ENCODE measurements at places on chromosomes 7 and 10.

DNA sequence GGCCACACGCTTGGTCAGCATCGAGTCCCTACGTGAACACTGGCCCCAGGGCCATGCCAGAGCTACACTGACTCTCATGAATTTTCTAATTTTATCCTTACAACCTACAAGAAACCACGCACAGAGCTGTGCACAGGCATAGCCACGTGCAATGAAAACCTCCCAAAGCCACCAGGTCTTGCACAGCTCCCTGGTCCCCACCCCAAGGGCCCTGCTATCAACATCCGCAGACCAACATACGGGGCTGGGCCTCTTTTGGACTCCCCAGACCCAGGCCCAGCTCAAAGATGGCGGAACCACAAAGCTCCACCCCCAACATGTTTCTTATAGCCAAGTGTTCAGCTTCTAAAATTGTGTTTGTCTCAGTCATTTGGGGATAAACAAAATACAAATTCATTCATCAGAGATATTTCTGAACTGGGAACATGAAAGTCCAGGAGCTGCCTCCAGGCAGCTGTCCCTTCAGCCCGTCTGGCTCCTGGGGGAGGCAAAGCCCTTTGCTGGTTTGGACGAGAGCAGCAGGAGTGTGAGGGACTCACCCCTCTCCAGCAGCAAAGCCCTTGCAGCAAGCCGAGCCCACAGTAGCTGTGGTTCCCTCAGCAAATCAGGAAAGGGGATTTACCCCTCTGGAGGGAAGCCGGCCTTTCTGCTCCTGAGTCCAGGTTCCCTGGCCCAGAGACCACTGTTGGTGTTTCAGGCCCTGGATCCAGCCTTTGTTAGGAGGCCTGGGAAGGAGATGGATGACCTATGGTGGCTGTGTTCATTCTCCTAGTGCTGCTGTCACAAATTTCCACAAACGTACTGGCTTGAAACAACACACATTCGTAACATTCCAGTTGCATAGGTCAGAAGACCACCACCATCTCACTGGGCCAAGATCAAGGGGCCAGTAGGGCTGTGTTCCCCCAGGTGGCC is 75.1 kb downstream of the OAT start:
- DNase-seq = no peak

GRCh38 chr10:122435212-122435827 is 19.1 kb upstream of the ARMS2 start:
- peak; percentile 52 for DNase-seq

GRCh38 chr7:7110706-7111105 is 71.6 kb upstream of the C1GALT1 start:
- DNase-seq = no peak

DNA sequence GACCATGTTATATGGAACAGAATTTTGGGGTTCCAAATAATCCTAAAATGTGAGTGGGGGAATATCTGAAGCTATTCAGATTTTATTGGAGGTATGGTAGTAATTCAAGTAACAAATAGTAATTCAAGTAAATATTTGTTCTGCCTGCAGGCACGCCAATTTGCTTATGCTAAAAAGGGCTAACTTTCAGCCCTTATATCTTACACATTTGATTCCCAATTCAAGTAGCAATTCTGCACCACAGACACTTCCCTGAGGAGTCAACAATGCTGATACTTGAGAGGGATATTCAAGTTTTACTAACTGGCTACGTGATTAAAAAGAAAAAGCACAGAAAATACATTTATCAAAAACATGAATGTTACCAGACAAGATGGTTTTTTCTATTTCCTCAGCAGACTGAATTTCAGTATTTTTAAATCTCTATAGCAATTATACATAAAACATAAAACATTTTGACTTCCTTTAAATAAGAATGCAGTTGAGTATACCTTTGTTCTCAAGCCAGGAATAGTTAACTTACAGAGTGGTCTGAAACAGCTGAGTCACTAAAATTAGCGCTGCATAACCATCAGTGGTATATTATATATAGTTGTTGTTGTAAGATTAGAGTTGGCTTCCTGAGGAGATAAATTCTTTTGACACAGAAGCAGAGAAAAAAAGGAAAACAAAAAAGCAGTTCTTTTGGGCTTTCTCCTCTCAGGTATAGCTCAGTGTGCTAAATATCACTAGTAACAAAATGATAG is 33.9 kb downstream of the MTPN start:
- no peak for DNase-seq

DNA sequence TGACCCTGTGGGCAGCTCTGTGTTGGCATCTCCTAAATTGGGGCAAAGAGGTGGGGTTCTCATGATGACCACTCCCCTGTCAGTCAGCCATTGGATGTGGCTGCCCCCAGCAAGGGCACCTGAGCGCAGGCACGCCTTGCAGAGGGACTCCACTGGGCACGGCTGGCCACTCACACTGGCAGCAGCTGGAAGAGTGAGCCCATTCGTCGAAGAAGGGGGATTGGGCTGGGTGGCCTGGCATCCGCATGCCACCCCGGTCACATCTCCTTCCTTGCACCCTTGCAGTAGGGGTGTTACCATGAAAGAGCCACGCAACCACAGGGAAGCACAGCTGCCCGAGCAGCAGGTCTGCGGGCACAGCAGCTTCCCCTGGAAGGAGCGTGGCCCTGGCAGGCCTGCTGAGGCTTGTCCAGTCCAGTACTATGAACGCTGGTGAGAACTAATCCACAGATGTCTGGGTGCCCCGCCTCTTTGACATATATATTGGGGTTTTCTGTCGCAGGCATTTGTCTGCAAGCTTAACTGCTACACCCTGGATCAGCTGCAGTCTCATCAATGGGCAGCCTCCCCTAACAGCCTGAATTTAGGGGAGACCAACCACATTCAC is 25.7 kb upstream of the GRB10 start:
- DNase-seq = no peak

DNA sequence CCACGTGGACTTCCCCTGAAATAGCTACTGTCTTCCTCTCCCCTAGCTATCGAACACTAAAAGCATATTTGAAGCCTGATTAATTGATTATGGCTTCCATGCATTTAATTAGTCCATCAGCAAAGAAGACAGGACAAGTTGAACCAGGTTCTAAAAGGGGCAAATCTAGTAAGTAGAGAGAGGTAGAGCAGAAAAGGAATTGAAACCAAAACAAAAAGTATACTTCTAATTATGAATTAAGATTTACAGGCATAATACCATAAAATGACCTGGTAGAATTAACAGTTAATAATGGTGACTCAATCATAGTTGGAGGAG is 393 bp upstream of the DNAJC1 start:
- no peak for DNase-seq

DNA sequence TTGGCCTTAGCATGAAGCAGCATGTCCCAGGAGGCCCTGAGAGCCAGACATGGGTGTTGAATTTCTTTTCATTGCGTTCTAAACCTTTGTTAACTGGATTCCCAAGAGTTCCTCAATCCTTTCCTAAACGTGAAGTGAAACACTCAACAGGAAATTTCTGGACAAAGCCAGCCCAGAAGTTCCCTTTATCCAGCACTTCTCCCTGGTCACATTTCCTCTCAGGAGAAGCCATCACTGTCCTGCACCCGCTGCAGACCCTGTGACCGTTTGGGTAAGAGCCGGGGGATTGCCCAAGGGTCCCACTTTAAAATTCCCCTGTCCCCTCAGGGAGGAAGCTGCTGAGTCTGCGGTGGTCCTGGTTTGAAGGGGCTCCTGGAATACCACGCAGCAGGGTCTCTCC is 88.0 kb upstream of the ZPBP start:
- DNase-seq = no peak

Measured in myocyte (in vitro differentiated cells).